Umbilical cord (tissue), 2 donors: ENCODE measurements at places on chromosomes 2 and 18. TPM values are rescaled to one million over a fixed set of nuclear protein-coding genes. Genes with fewer than 3 reads are reported as not detected.

KCNIP3 gene
- 12.5 TPM for total RNA-seq

PLB1 gene
- total RNA-seq = 1.9 TPM

DNA sequence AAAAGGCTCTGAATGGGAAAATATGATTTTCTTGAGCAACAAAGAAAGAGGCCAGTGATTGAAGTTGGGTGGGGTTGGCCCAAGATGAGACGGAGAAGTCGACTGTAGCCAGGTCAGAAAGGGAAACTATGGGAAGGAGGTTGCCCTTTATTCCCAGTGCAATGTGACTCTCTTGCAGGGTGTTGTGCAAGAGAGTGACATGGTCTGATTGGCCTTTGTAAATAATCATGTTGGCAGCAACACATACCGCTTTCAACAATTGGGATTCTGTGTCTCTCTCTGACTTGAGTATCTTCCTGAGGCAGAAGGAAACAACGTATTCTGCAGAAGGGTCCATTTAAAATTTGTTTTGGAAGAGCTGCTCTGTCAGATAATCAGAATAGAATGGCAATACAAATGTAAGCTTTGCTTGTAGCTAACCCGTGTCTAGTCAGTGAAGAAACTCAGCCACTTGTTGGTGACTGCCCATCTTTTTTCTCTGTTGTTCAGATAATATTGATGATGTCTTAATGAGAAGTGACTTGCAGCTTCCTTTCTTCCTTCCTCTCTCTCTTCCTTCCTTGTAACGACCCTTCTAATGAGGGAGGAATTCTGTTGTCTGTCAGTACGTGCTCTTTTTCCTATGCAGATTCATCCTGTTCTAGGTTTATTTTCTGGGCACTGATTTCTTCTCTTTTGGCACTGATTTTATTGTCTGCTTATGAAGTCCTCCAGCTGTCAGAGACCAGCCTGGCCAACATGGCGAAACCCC is 311.0 kb upstream of the FAM98A start:
- no peak for DNase-seq

- no peak for DNase-seq
These were observed 64.6 kb upstream of the CDCA7 start for GRCh38 chr2:173290046-173290445.

- DNase-seq = no peak
These were observed 192.8 kb upstream of the PXDN start for GRCh38 chr2:1937066-1937465.

- DNase-seq = peak; percentile 54
These were observed 648 bp downstream of the ARID5A start for GRCh38 chr2:96537066-96537733.

DNA sequence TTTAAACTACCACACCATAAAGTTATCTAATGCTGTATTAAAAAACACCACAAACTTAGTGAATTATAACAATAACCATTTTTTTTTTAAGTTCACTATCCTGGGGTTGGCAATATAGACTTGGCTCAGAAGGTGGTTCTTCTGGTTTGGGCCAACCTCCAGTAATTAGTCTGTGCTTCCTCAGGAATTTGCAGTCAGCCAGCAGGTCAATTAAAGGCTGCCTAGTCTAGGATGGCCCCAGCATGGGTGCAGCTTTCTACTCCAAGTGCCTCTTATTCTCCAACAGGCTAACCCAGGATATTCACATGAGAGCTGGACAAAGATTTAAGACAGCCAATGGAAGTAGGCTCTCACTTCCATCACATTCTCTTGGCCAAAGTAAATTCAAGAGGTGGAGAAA is 379.1 kb upstream of the FIGN start:
- DNase-seq = no peak

DNA sequence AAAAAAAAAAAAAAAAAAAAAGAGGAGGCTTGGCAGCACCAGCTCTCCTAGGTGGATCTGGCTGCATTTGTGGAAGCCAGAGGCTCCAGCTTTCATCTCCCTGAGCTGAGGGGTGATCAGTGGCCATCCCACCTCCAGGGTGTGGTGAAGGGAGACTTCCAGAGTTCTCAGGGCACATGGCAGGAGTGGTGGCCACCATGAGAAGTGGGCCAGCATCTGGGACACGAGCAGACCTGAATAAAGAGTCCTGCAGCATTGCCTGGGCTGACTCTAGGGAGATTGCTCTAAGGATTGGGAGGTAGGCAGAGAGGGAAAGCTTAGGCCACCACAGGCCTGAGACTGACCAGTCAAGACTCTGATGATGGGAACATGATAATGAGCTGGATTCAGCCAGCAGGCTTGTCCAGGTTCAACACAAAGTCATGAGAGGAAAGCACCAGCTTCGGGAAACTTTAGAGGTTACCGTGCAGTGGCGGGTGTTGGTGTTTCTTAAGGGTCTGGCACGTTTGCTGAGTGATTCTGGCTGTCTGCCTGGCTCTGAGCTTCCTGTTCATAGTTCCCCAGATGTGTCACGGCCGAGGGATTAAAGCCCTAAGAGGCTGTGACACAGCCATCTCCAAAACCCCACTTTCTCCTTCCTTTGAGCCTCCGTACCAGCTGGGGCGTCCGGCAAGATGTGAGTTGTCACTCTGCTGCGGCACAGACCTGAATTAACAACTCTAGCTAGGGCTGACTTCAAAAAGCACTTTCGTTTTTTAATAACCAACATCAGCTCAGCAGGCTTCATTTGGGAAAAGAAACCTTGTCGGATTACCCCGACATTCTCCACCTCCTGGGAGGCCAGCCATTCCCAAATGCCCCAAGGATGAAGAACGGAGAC is 38.3 kb upstream of the IL1R1 start:
- DNase-seq = peak; percentile 77

DNA sequence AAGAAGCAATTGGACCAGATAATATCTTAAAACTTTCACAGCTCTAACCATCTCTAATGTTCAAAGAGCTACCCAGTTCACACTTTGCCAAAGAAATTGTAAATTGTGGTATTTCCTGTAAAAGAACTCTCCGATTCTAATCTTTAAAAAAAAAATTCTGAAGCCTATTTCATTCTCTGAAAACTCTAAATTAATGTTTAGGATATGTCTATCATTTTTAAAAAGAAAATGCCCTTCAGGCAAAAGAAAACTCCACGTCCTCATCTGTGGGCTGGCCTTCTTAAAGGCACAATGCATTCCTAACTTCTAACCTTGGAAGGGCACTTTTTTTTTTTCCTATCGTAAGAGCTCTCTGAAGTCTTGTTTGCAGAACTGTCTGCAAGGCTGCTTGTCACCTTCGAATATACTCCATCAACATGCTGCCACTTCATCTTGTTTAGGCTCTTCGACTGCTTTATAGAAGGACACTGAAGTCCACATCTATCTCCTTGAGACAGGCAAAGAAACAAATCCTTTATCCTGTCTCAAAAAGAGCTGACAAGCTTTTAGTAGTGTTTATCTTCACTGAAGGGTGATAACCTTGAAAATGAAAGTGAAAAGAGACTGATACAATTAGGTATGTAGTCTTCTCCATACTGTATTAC is 124.3 kb upstream of the SLC39A10 start:
- peak; percentile 22 for DNase-seq

SLC9A2 gene
- total RNA-seq = 5.1 TPM

GRCh38 chr18:2111456-2111855 is 459.8 kb downstream of the METTL4 start:
- DNase-seq = no peak

RTP5 gene
- 0.24 TPM for total RNA-seq

DNA sequence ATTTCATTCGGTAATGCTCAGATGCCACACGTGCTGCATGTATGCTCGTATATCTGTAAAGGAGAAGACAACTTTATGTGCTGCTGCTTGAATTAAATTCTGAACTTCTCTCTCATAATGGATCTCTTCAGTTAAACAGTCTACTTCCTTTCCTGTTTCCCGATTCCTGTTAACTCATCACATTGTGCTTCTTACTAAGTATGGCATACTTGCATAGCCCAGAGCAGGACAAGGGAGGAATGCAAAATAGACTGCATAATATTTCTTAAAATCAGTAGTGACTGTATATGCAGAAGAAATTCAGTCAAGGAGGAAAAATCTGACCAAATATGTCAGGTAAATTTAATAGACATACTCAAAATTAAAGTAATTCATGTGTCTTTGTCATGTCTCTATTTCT is 23.9 kb upstream of the LNPK start:
- no peak for DNase-seq

DNA sequence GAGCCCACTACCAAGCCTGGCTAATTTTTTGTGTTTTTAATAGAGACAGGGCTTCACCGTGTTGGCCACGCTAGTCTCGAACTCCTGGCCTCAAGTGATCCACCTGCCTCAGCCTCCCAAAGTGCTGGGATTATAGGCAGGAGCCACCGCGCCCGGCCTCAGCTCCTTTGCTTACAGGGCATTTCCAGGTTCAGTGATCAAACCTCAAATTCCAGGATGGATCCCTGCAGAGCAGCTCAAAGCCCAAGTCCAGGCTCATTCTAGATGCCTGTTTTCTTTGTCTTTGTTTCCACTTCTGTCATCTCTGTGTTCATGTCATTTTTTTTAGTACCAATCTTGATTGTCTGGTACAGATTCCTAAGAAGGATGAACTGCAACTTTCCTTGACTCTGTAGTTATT is 41.9 kb downstream of the TNFRSF11A start:
- no peak for DNase-seq

DNA sequence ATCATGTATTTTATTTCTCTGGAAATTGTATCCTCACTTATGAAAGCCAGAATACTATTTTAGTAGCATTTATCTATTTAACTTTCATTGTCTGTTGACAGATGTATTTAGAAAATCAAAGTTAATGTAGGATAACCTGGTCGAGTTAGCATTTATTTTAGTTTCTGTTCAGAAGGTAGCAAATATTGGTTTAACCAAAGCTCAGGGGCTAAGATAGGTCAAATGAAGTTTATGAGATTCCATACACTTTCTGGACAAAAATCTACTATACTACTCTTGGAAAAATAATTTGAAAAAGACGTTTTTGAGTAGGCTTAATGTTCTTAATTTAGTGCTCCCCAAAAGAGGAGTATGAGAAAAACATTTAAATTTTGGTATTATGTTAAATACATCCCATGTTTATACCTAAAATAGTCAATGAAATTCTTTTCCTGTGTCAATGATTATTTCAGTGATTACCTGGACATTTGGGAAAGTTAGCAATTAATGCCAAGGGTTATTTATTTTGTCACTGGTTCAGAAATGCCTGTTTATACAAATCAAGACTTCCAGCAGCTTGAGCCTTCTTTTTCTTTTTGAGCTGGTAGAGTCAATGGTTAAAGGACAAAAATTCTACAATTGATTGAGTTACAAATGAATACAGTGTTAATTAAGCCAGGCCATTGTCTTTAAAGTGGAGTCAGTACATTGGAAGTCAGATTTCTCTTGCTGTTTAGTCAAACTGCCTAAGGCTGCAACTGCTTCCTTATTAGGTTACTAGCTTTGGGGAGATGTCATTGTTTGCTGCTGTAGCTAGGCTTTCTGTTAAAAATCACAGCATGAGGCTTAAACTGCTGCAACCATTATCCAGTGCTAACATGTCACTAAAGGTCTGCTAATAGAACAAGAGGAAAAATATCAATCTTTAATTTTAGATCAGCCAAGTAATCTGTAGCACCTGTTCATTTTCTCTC is 182.3 kb downstream of the CAMKMT start:
- no peak for DNase-seq

DNA sequence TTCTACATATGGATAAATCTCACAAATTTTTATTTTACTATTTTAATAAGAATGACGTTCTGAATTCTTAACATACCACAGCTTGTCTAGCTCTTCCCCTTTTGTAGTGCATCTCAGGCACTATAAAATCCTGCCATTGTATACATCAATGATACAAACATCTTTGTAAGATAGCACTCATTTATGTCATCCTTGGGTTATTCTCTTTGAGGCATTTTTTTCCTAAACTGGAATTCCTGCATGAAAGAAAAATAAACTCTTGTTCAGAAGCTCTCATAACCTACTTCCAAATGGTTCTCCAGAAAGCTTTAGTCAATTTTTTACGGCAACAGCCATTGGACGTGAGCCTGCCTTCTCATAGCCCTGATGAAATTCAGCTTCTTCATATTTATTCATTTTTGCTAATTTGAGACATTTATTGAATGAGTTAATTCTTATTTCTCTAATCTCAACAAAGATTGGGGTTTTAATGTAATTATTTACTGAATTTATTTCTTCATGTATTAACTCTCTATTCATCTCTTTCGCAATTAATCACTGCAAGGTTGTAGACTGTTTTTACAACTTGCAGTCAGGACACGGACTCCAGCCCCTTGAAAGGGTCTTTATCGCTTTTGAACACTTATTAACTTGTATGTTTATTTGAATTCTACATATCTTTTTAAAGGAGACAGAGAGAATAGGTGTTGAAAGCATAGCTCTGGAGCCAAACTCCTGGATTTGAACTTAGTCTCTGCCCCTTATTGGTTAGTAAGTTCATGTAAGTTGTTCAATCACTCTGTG is 57.6 kb upstream of the PARD3B start:
- peak; percentile 14 for DNase-seq

DNA sequence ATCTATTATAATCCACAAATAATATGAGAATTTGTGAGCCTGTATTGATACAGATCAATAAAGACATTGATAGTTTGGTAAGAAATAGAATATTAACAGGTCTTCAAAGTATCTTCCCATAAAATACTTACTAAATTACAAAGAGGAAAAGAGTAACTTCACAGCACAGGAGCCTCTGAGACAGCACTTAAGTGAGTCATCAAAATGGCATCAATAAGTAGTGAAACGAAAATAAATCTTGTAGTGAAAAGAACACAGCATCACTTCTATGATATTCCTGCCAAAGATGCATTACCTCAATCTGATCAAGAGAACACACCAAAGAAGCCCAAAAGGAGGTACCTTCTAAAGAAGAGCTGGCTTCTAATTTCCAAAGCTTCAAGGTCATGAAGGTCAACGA is 116.4 kb downstream of the CBLN2 start:
- DNase-seq = no peak

- DNase-seq = no peak
These were observed 35.6 kb downstream of the DAW1 start for GRCh38 chr2:227906991-227907390.

GRCh38 chr2:10919410-10919770 is 7.7 kb downstream of the KCNF1 start:
- no peak for DNase-seq

GRCh38 chr18:45976974-45977373 is 9.8 kb upstream of the EPG5 start:
- no peak for DNase-seq

DNA sequence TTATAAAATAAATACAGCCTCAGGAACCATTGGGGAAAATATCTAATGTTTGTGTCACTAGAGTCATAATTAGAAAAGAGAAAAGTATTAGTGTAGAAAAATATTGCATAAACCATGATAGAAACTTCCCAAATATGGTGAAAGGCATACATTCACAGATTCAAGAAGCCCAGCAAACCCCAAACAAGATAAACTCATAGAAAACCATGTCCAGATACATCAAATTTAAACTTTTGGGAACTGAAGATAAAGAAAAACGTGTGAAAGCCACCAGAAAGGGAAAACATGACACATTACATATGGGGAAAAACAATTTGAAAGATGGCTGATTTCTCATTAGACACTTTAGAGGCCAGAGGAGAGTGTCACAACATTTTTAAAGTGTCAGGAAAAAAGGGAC is 236.5 kb upstream of the FN1 start:
- no peak for DNase-seq

DNA sequence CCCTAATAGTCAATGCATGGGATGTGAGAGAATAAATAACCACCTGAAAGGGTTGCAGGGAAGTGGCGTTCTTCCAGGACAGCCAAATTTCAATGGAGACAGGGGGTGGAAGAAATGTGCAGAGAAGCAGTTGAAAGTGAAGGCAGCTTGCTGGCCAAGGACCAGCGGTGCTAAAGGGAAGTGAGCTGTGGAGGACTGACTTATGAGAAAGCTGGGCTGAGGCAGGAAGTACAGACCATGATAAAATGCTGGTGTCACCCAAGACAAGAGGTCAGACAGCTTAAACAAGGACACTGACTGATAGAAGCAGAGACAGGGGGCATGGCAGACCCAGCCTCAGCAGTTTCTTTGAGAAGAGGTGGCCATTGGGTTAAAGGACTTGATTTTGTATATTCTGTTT is 106.7 kb downstream of the DTNB start:
- DNase-seq = peak; percentile 37
